ENCODE measurements at places on chromosomes 1 and 21.

DNA sequence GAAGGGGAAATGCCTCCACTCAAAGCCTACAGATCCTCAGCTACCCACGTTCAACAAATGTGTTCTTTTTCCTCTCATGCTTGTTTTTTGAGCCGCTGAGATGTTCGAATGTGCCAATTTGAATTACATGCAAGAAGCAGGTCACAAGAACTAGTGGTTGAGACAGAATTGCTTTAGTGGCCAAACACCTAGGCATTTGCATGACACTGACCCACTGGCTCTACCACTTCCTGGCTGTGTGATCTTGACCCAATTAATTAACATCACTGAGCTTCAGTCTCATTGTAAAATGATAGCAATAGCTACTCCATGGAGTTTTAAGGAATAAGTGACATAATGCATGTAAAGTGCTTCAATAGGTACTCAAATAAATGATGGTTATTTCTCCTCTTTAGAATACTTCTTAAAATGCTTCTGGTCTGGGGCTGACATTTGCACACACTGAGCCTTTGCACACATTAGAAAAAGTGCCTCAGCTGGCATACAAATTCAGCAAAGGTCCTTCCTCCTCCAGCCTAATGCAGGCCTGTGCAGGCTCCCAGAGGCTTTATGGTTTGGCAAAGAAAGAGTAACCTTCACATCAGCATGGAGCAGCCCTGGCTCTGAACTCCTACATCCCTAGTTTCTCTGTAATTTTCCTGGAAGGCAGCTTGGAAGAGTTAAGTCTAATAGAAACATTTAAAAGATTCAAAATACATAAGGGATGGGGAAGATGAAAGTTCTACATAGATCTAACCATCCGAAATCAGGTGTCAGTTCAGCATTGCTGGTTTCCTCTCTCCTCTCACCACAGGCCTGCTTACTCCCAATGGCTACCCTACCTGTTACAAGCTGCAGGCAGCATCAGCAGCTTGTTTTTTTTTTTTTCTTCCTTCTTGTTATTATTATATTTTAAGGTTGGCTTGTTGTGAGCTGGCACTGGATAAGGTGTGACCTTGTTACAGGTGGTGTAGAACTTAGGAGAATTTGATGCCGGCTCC, 107.4 kb downstream of the TBX19 start:
- DNase-seq = no peak

DNA sequence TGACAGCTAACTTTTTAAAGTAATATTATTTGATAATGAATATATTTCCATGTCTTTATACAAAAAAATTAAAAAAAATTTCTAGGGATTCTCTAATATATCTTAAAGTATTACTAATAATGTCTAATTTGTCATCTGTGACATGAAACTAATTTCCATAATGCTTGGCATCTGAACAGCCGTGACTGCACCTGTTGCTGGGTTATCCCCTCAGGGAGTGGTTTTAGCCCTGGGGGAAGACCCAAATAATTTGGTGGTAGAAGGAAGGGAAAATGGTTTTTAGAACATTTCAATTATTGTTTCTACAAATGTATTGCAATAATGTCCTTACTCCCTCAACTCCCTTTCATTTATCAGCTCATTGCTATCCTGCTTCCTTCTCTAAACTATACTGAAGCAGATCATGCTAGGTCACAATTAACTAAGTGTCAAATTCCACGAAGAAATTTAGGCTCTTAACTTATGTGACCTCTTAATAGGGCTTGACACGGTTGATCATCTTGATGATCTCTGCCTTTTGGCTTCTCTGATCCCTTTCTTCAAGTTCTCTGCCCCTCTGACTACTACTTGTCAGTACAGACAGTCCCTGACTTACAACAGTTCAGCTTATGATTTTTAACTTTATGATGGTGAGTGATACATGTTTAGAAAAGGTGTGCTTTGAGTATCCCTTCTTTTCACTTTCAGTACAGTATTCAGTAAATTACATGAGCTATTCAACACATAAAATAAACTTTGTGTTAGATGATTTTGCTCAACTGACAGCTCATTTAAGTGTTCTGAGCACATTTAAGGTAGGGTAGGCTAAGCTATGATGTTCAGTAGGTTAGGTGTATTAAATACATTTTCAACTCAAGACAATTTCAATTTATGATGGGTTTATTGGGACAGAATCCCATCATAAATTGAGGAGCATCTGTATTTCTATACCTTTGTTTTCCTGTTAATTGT, 26.4 kb upstream of the DPH5 start:
- no peak for DNase-seq

GRCh38 chr1:147185432-147185831, 13.2 kb upstream of the PRKAB2 start:
- no peak for DNase-seq

DNA sequence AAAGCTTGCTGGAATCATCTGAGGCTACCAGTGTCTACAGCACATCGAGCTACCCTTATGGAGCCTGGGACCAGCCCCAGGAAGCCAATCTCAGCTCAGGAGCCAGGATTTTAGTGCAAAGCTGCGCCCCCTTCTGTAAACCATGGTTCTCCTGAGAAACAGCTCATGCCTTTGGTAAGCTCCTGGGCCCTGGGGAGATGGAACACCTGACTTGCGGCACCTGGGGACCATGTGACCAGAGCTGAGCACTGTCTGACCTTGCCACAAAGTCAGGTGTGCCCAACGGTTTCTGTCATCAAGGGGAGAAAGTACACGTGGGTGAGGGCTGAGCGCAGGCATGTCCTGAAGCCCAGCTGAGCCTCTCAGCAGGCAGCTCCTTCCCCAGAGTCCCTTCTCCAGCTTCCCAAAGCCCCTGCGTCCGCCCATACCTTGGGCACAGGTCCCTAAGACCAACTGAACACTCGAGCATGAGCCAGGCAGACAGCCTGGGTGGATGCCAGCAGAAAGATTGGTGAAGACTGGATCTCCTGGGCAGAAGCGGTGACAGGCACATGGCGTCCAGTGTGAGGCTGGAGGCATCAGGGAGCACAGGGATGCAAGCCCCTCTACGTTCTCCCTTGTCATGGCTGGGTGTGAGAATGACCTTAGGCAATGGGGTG, 57.9 kb upstream of the TENT5B start:
- DNase-seq = no peak

- no peak for DNase-seq
These were observed 6.3 kb upstream of the IL20 start for GRCh38 chr1:206859082-206859521.

GRCh38 chr1:112006416-112007025, 17.1 kb upstream of the KCND3 start:
- DNase-seq = no peak

Data from Calu3 (cell line).